EL (cell line): ENCODE measurements at places on chromosomes 4 and X.
A peak's percentile ranks its signal among the peaks of the same experiment; 100 is the strongest.

GRCh38 chr4:102868153-102868780, 525 bp upstream of the CISD2 start:
- DNase-seq, result no peak

GRCh38 chr4:36392024-36392423, 110.6 kb downstream of the DTHD1 start:
- DNase-seq, result no peak

DNA sequence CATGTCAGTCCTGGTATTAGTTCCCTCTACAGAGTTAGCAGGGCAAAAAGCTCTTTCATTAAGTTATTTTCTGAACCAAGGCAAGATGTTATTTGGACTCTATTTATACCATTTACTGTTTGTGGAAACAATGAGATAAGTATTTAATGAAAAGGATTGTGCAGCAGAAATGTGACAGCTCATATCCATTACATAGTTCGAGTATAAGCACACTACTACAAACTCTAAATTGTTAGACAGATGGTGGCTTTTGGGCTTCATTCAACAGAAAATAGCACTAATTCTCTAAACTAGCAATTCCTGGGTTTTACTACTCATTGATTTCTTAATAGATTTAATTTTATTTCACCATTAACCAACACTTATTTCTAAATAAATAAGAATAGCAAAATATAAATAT, 95.2 kb upstream of the ANK2 start:
- no peak for DNase-seq

DNA sequence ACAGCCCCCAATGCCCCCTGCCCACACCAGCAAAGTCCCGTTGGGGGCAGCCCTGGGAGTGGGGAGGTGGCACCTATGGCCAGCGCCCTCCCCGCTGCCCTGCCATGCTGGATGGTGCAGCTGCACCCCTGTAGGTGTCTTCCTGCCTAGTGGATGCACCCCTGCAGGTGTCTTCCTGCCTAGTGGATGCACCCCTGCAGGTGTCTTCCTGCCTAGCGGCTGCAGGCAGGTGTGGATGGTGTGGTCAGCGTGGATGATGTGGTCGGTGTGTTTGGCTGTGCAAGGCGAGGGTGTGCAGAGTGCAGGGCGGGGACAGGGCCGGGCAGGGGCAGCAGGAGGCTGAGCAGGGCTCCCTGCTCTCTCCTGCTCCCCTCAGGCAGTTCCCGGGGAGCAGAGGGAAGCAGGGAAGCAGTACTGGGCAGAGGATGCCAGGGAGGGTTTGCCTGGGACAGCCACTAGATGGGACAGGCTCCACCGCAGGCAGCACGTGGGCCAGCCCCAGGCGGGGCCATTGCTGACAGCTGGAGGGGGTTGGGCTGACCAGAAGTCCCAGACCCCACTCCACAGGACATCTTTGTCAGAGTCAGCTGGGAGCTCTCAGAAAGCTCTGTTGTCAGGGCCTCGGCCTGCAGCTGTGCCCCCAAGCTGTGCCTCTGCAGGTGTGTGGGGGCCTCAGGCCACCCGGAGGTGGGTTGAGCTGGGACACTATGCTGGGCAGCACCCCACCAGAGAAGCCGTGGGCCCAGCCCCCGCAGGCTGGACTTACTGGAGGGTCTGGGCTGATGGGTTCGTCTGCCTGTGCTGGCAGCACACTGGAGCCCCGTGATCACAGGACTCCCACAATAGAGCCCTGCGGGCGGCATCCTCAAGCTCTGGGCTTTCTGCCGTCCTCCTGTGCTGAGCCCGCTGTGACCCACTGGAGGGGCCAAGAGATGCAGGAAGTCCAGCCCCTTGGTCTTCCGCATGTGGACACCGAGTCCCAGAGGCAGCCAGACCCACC, 23.7 kb downstream of the DOK7 start:
- DNase-seq, result no peak

DNA sequence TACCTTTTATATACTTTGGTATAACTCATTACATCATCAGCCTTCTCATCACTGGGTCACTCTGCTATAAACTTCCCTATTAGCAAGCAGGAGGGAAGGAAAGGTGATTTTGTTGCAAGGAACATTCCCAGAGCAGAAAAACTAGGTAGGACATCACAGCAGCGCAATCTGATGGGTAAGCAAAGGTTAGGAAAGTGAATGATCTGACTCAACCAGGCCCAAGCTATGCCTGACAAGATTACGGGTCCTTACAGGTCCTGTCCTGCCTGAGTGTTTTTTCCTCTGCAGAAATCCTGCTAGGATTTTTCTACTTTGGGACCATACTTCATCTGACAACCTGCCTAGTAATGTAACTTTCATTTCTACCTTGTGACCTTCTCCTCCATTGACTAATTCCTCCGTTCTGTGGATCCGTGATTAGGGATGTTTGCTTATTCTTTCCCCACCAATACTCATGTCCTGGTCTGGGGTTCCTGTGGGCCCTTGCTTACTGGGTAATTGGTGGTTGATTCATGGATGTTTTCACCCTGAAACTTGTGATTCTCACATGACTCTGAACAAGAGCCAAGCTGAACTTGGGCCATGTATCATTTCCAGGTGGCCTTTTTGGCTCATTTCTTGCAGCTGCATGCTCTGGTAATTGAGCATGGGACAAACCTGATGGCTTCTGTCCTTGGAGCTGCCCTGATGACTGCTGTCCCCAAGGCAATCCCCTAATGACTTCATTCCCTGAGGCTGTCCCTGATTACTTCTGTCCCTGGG, 111.9 kb upstream of the KIT start:
- DNase-seq, result no peak

DNA sequence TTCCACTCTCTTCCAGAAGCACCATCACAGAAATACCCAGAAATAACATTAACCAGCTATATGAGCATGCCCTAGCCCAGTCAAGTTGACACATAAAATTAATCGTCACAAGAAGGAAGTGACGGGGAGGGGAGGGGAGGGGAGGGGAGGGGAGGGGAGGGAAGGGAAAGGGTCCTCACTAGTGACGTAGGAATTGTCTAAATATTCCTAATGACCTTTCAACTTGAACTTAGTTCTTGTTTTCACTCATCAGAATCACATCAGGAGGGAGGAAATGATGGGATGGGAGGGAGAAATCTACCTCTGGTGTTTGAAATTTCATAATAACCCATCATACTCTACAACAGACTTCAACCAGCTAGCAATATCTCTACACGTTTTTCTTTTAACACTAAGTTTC, 52.2 kb upstream of the NOCT start:
- DNase-seq, result no peak

DNA sequence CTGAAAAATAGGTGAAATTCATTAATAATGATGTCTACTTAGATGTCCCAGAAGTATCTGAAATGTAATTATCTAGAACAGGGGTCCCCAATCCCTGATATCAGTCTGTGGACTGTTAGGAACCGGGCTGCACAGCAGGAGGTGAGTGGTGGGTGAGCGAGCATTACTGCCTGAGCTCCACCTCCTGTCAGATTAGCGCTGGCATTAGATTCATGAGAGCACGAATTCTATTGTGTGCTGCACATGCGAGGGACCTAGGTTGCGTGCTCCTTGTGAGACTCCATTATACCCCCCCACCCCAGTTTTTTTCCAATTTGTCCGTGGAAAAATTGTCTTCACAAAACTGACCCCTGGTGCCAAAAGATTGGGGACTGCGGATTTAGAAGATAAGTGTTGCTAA, 458.8 kb downstream of the CCSER1 start:
- no peak for DNase-seq

GRCh38 chr4:1356181-1356998, 9.4 kb downstream of the UVSSA start:
- DNase-seq, result peak; percentile 42

DNA sequence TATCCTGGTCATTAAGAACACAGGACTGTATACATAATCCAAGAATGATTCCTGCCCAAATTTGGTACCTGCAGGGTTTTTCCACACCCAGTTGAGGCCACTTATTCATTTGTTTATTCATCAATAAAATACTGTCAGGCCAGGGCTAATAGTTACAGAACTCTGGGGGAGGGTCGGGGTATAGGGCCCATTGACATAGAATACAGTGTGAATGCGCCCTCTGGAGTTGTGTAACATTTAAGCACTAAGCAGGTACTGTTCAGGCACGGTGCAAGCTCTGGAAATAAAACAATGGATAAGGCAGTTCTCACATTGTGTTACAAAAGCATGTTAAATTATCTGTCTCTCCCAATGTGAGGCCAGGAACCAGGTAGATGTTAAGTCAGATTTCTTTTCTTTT, 30.8 kb upstream of the LRBA start:
- DNase-seq, result peak; percentile 3

DNA sequence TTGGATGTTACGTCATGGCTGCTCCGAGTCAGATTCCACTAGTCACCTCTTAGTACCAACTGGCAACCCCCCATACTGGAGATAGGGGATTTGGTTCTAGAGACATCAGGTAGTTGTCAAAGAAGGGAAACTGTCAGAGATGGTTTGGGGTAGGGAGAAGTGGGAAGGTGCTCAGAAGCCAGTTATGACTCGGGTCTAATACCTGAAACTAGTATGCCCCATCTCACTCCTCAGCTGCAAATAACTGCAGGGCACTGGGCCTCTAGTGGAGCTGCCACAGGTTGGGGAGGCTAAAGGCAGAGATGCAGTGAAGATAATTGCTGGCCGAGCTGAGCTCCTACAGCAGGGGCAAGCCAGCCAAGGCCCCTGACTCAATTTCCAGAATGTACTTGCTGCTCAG, 30.0 kb downstream of the OTUD6A start:
- DNase-seq, result no peak

GRCh38 chrX:43595931-43596330, 60.2 kb upstream of the MAOA start:
- no peak for DNase-seq

GRCh38 chr4:26937139-26937538, 76.5 kb downstream of the STIM2 start:
- DNase-seq, result no peak

DNA sequence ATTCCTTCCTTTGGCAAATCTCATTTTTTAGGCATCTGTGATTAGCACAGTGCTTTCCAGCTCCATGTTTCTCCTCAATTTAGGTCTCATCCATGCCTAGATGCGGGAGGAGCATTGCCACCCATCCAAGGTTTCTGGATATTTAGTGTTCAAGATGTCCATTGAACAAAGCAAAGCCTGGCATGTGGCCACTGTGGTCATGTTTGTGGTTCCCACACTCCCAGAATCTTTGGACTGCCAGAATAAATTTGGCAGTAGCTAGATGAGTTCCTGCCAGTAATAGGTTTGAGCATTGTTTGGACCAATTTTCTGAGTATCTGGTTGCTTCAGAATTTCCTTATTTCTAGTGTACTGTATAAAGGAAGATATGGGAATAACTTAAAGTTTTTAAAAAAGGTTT, 1124.1 kb downstream of the ADGRL3 start:
- no peak for DNase-seq

- no peak for DNase-seq
These were observed 239.4 kb downstream of the SPATA18 start for GRCh38 chr4:52290466-52290865.

GRCh38 chr4:118950224-118950623, 61.6 kb downstream of the SYNPO2 start:
- no peak for DNase-seq

GRCh38 chr4:32672359-32672758, 1952.2 kb downstream of the PCDH7 start:
- no peak for DNase-seq

- DNase-seq, result peak; percentile 61
These were observed 64.8 kb upstream of the STOX2 start for GRCh38 chr4:183840311-183840710.

DNA sequence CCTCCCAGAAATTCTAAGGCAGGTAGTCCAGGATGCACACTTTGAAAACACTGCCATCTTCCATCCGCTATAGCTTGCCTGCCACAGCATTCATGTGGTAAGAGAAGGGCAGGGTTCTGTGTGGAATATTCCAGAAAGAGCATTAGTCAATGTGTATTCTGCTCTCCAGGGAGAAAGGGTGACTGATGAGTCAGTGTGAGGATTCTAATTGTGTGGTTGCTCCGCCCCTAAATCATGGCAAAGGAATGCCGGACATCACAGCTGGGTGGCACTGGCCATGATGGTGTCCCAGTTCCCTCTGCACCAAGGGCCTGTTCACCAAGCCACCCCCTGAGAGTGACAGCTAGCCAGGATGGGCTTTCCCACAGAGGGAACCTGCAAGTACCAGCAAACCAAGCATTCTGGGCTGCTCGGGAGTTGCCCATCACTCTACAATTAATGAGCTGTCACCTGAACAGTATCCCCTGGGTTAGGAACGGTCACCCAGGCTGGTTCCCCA, 9.5 kb downstream of the IDS start:
- DNase-seq, result peak; percentile 84

DNA sequence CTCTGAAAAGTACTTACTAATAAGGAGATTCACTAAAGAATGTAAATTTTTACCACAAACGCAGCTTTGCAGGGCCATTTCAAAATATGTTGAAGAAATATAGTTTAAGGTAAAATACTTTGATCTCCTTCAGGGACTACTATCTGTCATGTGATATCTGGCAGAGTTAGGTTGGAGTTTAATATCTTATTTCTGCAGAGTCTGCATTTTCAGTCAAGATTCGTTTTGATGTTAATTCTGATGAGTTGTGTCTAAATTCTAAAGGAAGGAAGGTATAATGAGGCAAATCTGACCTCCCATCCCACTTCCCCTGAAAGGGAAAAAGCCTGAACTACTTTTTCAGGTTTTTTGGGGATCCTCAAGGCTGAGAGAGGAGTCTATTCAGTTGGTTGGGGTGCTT, 123.9 kb upstream of the TECRL start:
- no peak for DNase-seq

DNA sequence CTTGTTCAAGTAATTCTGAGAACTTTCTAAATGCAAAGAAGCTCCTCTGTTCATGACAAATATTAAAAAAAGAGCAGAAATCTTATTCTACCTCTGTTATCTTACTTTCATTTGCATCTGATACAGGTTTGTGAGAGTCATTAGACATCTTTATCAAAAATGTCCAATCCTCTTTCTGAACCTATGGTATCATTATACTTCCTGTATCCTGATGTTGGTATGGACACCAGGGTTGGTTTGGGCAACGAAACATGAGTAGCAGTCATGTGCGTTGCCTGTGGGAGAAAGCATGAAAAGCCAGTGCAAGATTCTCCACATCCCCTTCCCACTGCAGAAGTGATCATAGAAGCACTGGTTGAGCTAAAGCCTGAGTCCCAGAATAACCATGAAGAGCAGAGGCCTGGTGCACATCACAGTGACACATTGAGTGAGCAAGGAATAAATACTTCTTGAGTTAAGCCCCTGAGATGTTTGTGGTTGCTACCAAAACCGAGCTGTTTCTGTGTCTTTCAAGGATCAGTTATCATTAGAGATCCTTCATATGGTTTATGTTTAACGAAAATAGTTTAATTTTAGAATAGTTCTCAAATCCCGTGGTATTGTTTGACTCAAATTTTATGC, 197.2 kb downstream of the BANK1 start:
- no peak for DNase-seq

GRCh38 chr4:128832243-128832625, 22.7 kb downstream of the JADE1 start:
- no peak for DNase-seq

DNA sequence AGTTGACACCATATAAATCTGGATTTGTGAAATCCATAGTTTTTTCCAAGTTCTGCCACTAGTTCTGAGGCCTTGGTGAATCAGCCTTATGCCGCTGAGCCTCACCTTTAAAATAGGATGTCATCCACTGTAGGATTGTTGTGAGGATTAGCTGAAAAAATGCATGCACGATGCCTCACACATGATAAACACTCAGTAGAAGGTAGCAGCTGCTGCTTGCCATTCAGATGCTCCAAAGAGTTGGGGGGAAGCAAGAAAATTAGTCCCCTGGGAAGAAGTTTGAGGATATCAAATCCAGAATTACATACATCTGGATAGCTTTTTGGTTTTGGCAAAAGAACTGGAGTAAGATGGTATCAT, 7.4 kb downstream of the MMAA start:
- no peak for DNase-seq
